H54 (cell line): ENCODE measurements at places on chromosomes 6 and 20.

DNA sequence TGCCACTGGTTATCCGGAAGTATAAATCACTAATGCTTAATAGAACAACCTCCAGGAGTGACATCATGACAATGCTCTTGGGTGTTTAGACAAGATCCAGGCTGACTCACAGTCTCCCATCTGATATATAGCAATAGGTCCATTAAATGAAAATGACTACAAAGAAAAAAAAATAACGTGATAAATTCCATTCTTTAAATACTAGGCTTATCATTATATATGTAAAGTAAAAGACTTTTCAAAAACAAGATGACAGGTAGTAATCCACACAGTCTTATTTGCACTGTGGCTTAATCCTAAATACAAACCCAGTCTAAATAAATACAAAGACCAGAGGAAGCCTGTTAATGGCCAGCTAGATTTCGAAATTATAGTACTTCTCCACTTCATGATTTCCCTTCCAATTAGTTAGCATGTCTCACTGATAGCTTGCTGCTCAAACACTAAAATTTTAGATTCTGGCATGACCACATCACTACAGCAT, 149.1 kb upstream of the BEND3 start:
- DNase-seq, result peak; percentile 7

DNA sequence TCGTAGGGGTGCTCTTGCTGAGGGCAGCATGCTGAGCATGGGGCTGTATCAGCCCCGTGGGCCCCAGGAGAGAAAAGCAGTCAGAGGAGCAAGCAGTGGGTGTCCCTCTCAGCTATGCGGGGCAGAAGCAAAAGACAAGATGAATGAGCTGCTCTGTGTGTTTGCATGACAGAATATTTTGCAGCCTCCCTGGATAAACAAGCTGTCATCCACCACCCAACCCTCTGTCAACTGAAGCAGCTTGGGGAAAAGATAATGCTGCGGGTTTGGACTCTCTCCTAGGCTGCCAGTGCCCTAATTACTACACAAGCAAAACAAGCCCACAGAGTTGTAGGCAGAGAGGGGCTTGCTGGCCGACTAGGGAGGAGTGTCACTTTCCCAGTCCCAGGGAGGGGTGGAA, 82.3 kb upstream of the PTPRT start:
- DNase-seq, result no peak

- DNase-seq, result peak; percentile 44
Observed at GRCh38 chr6:27091661-27092315, 155.7 kb upstream of the PRSS16 start.

DNA sequence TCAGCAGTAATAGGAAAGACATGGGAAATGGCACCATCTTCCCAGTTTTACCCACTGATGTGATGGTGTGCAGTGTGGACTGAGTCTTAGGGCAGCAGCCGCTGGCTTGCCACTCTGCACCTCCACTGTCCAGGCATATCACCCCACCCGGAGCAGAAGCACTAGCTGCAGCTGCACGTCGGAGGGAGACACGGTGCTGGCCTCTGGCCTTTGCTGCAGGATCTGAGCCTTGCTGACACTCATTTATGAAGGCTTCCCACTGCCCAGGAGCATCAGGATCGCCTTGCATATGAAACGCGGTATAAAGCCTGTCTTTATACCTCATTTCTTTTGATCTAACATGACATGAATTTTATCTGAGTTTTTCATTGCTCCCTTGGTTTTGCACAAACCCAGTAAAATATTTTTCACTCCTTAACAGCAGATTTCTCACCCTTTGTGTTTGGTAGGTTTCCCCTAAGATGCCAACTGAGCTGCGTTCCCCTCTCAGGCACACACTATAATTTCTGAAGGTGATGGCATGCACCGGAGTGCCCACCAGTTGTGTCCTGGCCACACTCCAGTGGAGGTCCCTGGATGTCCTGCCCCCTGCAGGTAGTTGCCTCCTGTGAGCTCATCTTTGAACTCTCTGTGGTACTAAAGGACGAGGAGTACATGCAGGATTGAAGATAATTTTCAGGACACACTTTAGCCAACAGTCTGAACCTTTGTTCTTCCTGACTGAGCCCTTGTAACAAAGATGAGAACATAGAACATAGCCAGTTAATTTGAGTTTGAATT, 9.0 kb upstream of the EXOC2 start:
- no peak for DNase-seq

GRCh38 chr6:88992741-88993552, 29.5 kb upstream of the RNGTT start:
- DNase-seq, result no peak

DNA sequence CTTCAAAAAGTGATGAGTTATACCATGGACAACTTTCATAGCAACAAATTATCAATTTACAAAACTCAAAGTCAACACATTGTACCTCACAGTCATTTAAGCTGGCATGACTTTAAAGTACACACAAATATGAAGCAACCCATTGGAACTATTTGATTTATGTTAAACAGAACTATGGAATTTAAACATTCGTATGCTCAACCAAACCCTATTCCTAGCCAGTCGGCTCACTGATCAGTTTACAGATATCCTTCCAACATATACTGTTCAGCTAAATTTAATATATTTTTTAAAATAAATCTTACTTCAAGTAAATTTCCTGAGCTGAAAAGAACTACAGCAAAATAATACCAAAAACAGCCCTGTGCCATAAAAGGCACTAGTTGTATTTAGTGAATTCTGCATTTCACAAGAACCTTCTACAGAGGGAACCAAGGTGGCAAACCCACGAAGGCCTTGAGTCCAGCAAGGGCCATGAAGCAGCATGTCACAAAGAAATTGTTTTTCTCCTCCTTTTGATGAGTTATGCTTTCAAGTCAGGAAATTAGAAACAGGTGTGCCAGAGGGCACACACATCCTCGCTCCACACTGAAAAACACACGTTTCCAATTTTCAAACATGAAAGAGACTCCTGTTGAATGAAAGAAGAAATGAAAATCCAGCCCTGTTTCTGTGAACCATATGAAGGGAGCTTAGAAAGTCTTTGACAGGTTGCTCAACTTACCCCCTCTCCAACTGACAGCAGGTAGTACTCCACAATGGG, 122.8 kb downstream of the TASP1 start:
- no peak for DNase-seq

DNA sequence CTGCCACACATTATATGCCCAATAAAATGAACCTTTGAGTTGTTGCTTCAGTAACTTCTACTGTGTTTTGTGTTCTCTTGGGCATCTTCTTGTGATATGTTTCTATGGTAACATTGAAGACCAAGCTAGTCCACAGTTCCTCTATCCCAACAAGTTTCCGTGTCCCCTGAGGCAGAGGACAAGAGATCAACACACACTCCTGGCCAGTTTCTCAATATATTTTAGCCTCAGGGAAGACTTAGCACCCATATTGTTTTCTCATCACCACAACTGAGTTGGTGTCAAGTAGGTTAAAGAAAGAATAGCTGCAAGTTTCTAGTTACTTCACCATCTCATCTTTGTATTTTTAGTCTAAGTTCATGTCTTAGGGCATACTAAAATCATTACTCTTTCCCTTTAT, 277.5 kb downstream of the UST start:
- no peak for DNase-seq

GRCh38 chr6:57432919-57433684, 115.7 kb downstream of the PRIM2 start:
- no peak for DNase-seq

DNA sequence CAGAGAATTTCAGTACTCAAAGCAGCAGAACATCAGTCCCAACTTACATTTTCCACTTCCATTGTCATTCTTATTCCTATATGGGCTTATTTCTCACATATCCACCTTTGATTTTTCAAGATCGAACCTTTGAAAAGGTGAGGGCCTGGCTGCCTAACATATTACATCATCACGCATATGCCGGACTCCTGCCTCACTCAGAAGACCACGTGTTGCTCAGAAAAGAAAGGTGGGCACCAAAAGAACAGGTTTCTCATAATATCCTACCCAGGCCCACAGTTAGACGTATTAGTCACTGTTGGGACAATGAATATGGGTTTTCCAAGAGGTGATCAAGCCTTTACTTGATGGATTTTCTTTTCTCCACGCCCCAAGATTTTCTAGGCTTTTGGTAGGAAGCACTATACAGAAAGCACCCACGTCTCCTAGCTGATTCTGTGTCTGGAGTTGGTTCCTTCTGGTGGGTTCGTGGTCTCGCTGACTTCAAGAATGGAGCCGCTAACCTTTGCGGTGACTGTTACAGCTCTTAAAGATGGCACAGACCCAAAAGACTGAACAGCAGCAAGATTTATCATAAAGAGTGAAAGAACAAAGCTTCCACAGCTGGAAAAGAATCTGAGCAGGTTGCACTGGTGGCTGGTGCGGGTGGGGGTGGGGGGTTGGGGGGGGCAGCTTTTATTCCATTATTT, 168.9 kb downstream of the ATXN1 start:
- no peak for DNase-seq

DNA sequence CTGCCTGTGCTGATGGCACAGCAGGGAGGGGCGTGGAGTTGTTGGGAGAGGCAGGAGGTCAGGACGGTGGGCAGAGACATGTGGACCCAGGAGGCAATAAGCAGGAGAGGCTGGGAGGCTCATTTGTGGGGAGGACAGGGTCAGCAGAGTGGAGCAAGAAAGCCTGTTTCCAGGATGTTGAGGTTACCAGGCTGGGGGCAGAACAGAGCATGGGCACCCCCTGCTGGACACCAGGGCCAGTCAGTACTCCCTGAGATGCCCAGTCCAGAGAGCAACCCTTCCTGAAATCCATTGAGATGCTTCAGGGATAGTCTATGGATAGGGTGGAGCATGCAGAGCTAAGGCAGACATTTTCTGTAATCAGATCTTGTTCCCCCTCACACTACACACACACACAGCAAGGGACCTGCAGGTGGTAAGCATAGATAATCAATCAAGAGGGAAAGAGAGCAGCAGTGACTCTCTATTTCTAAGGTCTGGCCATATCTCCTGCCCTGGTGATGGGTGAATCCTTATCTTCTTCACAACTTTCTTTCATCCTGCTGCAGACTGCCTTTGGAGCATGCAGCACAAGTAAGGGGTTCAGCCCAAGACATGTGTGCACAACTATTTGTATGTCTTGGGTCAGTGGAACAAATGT, 41.7 kb downstream of the MOCS1 start:
- peak; percentile 63 for DNase-seq

DNA sequence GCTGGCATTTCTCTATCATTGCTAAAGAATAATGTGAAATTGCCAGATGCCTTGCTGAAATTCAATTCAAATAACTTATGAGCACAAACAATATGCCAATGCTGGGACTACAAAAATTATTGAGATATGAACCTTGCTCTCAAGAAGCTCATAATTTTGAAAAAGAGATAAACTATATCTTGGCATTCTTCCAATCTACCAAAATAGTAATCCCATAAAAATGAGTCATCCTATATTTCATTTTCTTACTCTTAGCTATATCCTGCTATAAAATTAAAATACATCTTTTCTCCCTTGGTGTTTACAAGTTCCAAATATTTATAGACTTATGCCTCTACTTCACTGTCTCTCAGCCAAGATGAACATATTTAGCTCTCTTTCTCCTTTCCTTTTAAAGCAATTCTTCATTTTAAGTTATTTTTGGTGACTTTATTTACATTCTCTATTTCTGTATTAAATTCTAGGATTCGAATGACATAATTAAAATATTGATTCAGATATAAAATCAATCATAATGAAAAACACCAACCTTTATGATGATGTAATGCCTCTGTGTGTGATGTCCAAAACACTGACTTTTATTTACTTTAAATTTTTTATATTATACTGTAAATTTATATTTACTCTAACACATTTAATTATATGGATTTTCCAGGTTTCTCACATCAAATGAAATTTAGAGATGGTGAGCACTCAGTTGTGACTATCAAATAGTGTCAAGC, 152.6 kb downstream of the CDK19 start:
- DNase-seq, result no peak

DNA sequence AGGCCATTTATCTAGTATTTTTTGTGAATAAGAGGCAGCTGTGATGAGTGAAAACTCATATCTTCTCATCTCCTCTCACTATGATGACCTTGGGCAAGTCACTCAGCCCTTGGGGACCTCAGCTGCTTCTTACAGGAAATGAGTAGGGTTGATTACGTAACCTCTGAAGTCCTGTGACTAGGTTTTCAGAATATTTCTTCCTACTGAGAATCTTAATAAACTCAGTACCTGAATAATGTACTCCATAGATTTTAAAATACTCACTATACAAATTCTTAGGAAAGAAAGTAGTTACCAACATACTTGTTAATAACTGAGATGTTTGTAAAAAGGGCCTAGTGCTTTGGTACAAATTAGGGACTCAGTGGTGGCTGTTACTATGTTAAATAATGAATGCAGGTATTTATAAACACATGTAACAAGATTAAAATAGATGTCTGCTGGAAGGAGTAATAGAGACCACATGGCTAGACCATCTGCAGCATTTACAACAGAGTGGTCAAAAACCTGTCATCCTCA, 60.9 kb downstream of the RPRD1B start:
- peak; percentile 37 for DNase-seq

- DNase-seq, result no peak
Observed at GRCh38 chr6:89145091-89145955, 532 bp upstream of the PM20D2 start.

- DNase-seq, result no peak
Observed at GRCh38 chr20:47276851-47277534, 79.5 kb downstream of the ZMYND8 start.

GRCh38 chr6:34018961-34019606, 126.8 kb downstream of the GRM4 start:
- DNase-seq, result no peak

DNA sequence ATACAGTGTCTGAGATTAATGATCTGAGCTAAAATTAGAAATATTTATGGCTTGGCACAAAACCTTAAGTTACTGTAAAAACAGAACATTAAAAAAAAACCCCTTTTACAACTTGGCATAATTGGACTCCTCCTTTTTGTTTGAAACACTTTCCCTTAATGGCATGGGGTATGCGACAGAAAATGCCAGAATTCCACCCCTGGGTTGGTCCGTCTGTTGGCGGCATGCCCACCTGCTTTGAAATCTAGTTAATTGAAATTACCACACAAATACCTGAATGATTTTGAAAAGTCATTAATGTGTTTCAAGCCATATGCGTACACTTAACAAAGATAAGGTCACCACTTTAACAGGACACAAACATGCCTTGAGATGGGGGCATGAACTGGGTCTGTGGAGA, 175.1 kb upstream of the FOXQ1 start:
- DNase-seq, result no peak

DNA sequence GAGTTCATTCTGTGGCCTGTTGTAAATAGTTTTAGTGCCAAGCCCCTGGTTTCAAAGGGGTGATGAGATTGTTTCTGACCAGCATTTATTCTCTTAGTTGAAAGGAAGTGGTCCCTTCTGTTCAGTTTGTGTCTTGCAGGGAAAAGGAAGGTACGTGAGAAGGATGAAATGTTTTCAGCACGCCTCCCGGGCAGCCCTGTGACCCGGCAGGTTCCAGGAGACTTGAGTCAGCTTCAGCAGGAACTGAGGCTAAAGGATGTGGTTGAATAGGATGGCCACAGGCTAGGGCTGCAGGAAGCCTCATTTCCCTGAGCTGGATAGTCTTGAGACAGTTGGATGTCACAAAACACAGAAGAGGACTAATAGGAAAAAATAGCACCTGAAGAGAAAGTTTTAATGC, 132.4 kb upstream of the SYNDIG1 start:
- DNase-seq, result no peak
